Neural crest cell (in vitro differentiated cells): ENCODE measurements at places on chromosomes 5 and 9.

DNA sequence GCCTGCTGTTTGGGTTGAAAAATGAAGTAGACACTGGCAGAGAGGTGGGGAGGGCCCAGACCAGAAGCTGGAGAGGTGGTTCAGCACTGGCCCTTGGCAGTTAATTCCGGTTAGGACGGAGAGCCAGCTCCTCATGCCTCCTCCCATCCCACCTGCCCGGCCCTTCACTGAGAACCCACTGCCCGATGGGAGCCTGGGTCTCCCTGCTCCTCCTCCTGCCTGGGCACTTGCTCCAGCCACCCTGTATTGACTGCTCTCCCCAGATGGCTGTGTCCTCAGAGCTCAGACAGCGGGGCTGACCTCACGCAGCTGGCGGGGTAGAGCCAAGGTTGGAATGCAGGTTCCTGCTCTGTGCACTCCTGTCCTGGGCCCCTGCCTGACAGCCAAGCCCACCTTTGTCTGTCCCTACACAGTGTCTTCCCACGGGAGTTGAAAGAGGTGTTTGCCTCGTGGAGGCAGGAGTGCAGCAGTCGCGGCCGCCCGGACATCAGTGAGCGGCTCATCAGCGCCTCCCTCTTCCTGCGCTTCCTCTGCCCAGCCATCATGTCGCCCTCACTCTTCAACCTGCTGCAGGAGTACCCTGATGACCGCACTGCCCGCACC, 114.7 kb downstream of the DAB2IP start:
- DNase-seq: no peak

DNA sequence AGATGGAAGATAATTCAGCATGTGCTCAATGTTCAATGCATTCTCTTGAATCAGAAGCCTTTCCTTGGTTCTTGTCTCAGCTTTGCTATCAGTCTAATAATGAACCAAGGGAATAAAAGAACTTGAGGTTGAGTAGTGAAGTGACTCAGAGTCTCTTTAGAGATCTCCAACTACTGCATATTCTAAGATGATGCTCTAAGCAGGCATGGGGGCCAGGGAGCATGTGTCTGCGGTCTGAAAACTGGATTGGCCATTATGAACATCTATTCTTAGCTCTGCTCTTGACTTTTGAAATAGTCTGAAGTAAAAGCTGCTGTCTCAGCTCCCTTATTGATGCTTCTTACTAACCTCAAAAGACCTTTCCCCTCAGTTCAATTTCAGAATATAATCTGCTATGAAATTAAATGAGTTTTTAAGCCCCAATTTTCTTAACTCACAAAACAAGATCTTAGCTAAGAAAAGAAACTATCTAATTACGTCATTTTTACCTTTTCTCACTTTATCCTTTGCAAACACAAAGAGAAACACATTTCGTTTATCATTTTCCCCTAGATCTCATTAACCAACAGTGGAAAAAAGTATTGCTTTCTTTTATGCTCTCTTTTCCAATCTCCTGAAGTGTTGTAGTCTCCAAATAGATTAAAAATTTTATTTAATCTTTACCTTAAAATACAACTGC, 44.8 kb downstream of the PLCXD3 start:
- DNase-seq: no peak

GRCh38 chr9:94907264-94907936, 180.9 kb downstream of the AOPEP start:
- DNase-seq: no peak

GRCh38 chr9:124629600-124629999, 122.4 kb upstream of the NR5A1 start:
- DNase-seq: no peak

DNA sequence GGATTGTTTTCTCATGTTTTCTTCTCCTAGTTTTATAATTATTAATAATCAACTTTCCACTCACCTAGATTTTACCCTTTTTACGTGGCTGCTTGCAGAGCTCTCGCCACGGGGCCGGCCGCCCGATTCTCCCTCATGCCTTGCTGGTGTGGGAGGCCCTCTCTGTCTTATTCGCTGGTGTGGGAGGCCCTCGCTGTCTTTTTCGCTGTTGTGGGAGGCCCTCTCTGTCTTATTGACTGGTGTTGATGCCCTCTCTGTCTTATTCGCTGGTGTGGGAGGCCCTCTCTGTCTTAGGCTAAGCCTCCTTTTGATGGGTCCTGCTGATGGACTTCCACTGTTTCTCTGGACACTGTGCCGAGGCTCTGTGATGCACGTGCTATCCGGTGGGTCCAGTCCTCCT, 161.3 kb upstream of the IRX2 start:
- no peak for DNase-seq

DNA sequence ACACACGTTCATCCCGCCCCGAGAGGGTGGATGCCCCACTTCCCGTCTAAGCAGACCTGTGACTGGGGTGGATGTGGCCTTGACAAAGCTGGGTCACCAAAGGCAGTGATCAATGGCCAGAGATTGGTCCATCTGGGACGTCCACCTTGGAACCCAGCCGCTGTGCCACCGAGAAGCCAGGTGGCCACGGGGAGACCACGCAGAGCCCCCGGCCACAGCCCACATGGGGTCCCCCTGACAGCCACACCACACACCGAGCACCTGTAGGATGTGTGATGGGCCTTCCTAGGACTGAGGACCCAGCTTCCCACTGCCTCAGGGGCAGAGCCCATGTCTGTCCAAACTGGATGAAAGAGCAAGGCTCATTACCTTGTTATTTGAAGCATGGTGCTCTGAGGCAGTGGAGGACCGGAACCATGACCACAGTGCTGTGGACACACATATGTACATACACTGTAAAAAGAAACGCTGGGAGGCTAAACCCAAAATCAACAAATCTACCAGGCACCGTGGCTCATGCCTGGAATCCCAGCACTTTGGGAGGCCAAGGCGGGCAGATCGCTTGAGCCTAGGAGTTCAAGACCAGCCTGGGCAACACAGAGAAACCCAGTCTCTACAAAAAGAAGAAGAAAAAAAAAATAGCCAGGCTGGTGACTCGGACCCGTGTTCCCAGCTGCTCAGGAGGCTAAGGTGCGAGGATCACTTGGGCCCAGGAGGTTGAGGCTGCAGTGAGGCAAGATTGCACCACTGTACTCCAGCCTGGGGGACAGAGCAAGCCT, 50.1 kb downstream of the MRPL36 start:
- DNase-seq: no peak

GRCh38 chr5:137122558-137122957, 376.6 kb downstream of the SPOCK1 start:
- no peak for DNase-seq

DNA sequence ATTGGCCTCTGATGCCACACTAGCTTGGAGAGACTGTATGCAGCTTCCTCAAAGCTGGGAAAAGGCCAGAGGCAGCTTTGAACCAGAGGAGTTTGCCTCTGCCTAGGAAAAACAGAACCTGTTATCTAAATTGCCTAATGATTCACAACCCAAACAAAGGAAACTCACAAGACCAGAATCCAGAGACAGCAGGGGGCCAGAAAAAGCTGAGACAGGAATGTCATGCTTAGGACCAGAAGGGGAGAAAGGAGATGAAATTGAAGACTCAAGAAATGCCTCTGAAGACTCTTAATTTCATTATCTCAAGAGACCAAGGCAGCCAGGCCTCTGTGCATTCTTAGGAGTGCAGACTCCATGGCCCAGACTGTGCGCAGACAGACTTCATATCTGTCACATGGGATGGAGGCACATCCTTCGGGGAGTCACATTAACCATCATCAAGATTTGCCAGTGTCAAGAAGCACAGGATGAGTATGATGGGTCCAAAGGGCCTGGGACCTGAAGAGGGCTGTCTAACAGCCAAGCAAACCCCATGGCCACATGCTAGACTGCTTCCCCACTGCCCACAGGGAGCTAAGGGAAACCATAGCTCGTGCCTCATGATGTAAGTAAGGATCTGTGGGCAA, 57.3 kb downstream of the ARSB start:
- DNase-seq: no peak

DNA sequence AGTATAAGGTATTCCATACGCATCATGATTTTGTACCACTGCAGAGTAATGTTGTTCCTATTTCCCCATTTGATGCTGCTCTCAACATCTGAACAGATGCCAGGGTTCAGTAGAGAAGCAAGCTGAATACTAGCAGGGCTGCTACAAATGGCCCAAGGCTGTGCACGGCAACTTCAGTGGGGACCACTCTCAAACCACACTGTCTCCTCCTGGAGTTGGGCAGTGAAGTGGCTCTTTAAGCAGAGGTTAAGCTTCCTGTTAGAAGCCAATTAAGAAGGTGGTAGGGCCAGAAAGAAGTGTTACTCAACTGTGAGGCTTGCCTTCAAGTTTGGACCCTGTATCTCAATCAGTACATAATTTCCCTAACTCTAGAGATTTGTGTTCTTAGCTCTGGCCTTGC, 32.0 kb downstream of the TMEM245 start:
- DNase-seq: no peak

DNA sequence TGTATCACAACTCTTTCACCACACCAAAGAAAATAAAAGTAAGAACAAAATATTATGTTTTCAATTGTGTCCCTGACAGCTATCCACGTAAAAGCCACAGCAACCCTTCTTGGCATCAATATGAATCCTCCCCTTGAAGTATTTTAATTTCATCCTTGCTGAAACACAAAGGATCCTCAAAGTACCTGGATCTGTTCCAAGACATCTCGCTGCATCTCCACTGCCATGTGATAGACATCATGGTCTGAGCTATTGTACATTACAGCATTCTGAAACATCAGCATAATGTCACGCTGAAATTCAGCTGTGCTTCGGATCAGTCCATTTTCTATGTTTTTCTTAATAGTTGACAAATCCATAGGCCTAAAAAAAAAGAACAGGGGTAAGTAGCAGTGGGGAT, 17.7 kb downstream of the BRD8 start:
- DNase-seq: no peak

DNA sequence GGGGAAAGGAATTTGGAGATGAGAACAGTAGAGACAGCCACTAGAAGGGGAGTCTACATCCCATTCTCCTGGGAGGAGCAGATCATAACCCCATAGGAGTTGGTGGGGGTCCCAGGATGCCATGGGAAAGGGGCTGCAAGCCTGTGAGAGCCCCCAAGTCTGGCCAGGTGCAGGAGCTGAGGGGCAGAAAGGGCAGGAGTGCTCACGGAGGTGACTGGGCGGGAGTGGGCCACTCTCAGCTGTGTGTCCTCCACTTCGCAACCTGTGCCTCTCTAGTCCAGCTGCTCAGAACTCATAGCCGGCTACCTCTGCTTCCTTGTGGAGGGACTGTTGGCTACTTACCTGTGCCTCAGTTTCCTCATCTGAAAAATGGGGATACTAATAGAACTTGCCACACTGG, 263.9 kb downstream of the FSTL4 start:
- no peak for DNase-seq

DNA sequence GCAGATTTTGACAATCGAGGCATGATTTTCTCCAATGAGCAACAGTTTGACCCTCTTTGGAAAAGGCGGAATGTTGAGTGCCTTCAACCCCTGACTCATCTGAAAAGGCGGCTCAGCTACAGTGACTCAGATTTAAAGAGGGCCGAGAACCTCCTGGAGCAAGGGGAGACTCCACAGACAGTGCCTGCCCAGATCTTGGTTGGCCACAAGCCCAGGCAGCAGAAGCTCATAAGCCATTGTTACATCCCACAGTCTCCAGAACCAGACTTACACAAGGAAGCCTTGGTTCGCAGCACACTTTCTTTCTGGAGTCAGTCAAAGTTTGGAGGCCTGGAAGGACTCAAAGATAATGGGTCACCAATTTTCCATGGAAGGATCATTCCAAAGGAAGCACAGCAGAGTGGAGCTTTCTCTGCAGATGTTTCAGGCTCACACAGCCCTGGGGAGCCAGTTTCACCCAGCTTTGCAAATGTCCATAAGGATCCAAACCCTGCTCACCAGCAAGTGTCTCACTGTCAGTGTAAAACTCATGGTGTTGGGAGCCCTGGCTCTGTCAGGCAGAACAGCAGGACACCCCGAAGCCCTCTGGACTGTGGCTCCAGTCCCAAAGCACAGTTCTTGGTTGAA, 13.6 kb downstream of the PTPDC1 start:
- DNase-seq: no peak

- DNase-seq: no peak
Measured at GRCh38 chr5:156245895-156246294, 81.1 kb upstream of the SGCD start.

DNA sequence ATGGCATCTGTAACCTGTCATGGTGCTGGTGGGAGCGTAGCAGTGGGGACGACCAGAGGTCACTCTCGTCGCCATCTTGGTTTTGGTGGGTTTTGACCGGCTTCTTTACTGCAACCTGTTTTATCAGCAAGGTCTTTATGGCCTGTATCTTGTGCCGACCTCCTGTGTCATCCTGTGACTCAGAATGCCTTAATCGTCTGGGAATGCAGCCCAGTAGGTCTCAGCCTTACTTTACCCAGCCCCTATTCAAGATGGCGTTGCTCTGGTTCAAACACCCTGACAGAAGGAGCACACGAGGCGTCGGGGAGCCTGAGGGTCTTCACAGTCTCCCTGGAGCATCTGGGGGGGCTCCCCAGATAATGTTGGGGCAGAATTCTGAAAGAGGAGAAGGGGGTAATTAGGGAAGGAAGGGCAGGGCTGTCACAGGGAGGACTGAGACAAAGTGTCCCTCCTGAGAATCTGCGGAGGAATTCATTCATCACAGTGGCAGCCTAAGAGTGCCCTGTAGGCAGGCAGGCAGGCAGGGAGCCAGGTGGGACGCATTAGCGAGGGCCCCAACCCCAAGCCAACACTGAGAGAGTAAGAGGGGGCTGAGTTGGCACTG, 21.3 kb upstream of the NCS1 start:
- DNase-seq: no peak

- no peak for DNase-seq
Measured at GRCh38 chr5:78504704-78505677, 143.6 kb downstream of the LHFPL2 start.

DNA sequence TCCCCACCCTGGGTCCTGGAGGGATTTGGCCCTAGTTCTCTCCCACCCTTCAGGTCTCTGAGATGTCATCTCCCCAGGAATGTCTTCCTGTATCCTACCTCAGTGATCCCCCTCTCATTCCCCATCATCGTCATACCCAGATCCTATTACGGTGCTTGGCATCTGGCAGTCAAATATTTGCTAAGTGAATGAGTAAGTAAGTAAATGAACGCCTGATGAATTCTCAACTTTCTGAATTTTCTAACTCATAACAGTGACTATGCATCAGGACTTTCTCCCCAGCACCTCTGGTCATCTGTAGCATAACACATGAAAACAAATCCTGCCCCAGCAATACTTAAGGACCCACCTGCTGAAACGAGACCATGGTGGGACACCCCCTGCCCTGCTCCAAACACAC, 244.2 kb downstream of the EBF1 start:
- no peak for DNase-seq

GRCh38 chr5:93589829-93590215, 6.8 kb downstream of the NR2F1 start:
- no peak for DNase-seq

GRCh38 chr5:169356181-169356580, 55.2 kb upstream of the SLIT3 start:
- DNase-seq: no peak

GRCh38 chr5:127854520-127854919, 151.3 kb downstream of the CCDC192 start:
- DNase-seq: no peak
